ENCODE measurements at places on chromosomes 4 and X.
A peak's percentile ranks its signal among the peaks of the same experiment; 100 is the strongest.

DNA sequence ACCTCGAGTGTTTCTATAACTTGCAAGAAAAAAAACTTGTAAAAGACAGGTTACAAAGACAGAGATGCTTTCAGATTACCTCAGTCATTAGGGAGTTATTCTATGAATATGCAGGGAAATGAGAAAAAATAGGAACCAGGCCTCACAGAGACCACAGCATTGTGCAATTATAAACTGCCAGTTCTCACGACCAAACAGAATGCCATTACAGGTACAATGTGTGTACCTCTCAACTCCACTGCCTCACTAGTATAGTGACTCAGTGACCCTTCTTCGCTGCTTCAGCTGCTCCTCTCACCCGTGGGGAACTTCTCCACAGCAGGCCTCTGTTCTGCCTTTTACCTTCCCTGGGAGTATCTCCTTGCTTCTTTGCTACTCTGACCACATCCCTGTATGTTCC lies 2.3 kb upstream of the HTATSF1 start:
- DNase-seq = peak; percentile 44

- DNase-seq = no peak
Measured at GRCh38 chr4:186789651-186790050, 66.0 kb upstream of the FAT1 start.

GRCh38 chr4:139666735-139667281 lies 1.2 kb downstream of the MGST2 start:
- peak; percentile 57 for DNase-seq

DNA sequence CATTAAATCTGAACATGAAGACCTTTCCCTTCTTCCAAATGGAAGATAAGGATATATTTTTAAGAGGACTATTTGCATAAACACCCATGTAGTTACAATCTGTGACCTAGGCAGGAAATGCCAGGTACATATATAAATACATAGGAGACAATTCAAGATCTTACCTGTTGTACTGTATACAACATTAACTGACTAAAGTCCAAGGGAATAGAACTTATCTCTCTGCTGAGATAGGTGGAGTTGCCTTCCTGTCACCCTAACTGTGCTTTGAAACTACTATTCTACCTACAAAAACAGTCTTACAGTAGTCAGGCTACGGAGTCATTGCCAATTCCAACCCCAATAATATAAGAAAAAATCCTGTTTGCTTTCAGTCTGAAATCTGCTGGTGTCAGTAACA lies 106.3 kb downstream of the CHRNA9 start:
- DNase-seq = no peak

DNA sequence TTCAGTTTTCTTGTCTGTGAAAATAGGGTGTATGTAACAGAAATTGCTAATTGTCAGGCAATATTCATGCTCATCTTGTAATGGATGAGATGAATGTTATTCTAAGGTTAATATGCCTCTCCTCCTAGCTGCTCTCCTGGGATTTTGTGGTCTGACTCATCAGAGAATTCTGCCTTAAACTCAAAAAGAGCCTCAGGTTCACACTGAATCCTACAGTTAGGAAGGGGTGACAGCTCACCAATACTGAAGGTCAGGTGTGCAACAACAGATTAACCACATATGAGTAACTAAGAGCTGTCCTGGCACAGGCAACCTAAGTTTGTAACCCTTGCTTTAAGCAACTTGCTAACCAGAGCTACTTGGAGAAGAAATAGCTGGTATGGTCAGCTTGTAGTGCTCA lies 197.7 kb downstream of the SPATA18 start:
- no peak for DNase-seq

DNA sequence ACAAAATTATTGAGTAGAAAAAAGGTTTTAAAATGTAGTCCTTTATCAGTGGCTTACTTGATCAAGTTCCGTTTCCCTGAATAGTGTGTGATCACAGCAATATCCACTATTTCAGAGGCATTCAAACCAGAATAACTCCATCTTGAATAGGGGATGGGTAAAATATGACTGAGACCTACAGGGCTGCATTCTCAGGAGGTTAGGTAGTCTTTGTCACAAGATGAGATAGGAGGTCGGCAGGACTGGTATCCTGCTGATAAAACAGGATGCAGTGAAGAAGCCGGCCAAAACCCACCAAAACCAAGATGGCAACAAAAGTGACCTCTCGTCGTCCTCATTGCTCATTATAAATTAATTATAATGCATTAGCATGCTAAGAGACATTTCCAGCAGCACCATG lies 24.7 kb downstream of the TSPAN6 start:
- no peak for DNase-seq

DNA sequence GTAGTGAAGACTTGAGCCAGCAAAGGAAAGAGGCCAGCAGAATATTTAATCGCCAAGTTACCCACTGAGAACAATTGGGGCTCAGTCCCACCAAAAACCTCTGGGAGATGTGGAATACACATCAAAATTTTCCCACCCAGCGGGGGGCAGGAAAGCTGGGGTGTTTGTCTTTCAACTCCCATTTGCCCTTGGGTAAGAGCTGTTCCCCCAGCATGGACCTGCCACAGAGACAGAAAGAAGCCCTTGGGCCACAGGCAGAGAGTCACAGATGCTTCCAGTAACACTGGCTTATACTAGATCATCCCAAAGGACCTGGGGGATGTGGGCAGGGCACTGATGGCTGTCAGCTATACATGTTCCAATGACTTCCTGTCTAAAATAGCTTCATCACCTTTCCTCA lies 18.9 kb upstream of the FBXW7 start:
- no peak for DNase-seq

GRCh38 chr4:37590016-37590415 lies 96.2 kb downstream of the RELL1 start:
- DNase-seq = no peak

GRCh38 chr4:119604266-119604665 lies 24.3 kb downstream of the PDE5A start:
- no peak for DNase-seq

GRCh38 chrX:4175221-4175620 lies 461.8 kb upstream of the PRKX start:
- no peak for DNase-seq

- no peak for DNase-seq
Measured at GRCh38 chr4:72555377-72555831, 13.6 kb downstream of the ADAMTS3 start.

GRCh38 chr4:10743357-10743756 lies 58.8 kb upstream of the CLNK start:
- DNase-seq = no peak

GRCh38 chr4:100926039-100926717 lies 408.4 kb upstream of the EMCN start:
- DNase-seq = no peak

GRCh38 chrX:103685396-103685795 lies 1.1 kb downstream of the MORF4L2 start:
- peak; percentile 16 for DNase-seq

DNA sequence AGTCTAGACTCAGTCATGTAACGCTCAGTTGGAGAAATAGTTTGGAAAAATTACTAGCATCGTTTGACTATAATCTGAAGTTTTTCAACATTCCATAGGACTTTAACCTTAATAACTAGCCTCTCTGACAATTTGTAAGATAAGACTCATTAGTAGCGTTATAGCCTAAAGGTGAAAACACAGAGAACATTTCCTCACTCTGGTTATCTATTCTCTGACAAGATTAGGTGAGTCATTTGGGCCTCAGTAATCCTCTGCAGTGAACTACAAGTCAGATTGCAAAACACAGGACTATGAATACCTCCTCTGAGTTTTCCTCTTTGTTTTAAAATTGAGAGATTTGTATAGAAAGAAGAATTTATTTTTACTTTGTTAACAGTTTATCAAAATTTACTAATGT lies 31.8 kb upstream of the PDLIM5 start:
- no peak for DNase-seq

DNA sequence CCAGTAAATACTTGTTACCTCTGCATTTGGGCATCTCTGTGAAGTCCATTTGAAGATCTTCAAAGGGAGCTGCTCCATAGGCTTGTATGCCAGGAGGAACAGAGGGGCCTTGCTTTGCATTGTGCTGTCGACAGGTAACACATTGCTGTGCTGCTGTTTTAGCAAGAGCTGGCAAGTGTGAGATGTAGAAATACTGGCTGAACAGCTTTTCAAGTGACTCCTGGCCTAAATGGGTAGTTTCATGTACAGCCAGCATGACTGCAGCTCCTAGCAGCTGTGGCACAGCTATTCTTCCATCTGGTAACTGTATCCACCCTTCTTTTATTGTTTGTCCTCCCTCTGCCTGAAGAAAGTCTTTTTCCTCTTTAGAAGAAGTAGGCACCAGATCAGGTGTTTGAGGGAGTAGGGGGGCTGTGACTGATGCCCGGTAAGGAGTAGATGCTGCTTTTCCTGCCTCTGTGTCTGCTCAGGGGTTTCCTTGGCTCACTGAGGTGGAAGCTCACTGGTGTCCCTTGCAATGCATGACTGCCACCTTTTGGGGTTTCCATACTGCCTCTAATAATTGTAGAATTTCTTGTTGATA lies 965.3 kb downstream of the CCSER1 start:
- DNase-seq = no peak

- no peak for DNase-seq
Measured at GRCh38 chr4:142728233-142728632, 117.9 kb downstream of the INPP4B start.

- DNase-seq = peak; percentile 62
Measured at GRCh38 chr4:88158489-88159228, at the start of gene ABCG2. Gene ABCG2, minus strand, starts transcription at chr4:88158639. Its CDS starts 18,644 bp downstream, at chr4:88139995.

- DNase-seq = peak; percentile 9
Measured at GRCh38 chr4:80336582-80336981, 1.1 kb downstream of the CFAP299 start.

- DNase-seq = no peak
Measured at GRCh38 chrX:103012945-103013344, 51.0 kb downstream of the BEX1 start.

- DNase-seq = no peak
Measured at GRCh38 chr4:181593703-181594102, 649.5 kb upstream of the TENM3 start.

DNA sequence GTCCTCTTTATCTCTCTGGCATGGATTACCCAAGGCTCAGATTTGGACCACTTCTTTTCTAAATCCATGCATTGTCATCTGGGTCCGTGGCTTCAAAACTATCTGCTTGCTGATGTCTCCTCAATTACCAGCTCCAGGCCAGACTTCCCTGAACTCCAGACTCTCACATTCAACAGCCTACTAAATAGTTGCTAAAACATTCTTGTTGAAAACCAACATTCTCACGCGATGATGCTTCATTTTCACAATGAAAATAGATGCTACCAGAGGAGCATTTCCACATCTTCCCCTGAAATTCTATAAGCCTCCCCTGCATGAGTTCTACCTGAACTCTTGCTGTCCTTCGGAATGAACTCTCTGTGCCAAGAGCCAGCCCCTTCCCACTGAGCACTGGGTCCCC lies 5.2 kb upstream of the TLR6 start:
- no peak for DNase-seq

GRCh38 chr4:105240037-105240436 lies 93.4 kb downstream of the TET2 start:
- no peak for DNase-seq

GRCh38 chrX:39157006-39157405 lies 355.7 kb downstream of the MID1IP1 start:
- no peak for DNase-seq

- no peak for DNase-seq
Measured at GRCh38 chr4:13367244-13367643, 116.9 kb downstream of the RAB28 start.

DNA sequence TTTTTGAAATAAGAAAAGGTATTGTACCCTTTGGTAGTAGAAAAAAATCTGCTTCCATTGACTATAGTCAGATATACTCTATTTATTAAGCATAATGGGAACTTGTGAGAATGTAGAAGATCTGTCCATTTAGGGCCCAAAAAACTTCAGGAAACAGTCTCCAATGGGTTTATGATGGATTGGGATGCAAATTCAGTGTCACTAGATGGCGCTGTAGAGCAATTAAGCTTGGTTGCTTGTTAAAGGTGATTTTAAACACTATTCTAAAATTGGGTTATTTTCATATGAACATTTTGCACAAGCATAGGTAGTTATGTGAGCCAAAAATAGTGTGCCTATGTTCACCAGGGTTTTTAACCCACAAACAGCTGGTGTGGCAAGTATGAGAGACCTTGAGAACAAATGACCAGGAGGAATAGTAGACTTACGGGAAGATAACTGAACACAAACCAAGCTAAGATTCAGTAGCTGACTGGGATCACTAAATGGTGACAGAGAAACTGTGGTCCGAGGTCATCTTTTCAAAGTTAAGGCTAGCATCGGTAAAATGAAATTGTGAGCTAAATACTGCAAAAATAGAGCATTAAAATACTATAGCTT lies 80.3 kb upstream of the LSM6 start:
- DNase-seq = peak; percentile 38

DNA sequence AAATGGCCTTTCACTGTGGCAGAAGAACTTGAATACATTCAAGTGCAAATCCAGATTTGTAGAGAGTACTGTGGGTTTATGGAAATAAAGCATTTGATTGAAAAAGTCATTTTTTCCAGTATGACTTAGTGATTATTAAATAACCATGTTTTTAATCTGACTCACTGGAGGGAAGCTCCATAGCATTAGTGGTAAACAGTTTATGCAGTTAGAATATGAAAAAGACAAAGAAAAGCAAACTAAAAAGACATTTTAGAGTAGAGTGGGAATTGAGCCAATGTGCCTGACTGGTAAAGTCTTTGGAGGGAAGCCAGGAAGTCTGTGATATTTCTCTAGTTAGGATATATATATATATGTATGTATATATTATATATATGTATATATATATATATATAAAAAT lies 53.4 kb downstream of the FAT4 start:
- DNase-seq = no peak
